ENCODE measurements at places on chromosomes 1 and 21.

DNA sequence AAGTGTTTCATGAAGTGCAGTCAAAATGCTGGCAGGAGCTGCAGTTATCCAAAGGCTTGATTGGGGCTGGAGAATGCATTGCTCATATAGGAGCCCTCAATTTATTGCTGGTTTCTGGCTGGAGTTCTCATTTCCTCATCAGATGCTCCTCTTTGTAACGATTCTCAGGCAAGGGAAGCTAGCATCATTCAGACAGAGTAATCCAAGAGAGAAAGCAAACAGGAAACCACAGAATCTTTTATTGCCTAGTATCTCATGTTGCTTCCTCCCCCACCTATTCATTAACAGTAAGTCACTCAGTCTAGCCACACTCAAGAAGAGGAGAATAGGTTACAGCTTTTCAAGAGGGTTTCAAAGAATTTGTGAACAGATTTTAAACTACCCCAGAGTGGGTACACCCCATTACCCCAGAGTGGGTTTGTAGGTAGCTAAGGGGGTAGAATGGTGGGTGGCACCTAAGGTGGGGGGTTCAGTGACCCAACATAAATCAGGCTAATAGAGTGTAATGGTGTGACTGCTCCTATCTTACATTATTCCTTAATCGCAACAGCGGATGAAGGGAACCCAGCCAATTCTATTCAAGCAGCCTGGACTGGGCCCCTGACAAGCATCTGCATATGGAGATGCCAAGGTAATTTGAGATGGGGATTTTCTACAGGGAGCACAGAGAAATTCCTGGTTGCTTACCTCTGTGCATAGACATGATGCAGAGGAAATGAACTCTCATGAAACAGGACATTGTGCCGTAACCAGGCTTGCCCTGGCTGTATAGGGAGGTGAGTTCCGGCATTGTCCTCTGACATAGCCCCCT is 67.1 kb downstream of the KCNJ15 start:
- DNase-seq: no peak

DNA sequence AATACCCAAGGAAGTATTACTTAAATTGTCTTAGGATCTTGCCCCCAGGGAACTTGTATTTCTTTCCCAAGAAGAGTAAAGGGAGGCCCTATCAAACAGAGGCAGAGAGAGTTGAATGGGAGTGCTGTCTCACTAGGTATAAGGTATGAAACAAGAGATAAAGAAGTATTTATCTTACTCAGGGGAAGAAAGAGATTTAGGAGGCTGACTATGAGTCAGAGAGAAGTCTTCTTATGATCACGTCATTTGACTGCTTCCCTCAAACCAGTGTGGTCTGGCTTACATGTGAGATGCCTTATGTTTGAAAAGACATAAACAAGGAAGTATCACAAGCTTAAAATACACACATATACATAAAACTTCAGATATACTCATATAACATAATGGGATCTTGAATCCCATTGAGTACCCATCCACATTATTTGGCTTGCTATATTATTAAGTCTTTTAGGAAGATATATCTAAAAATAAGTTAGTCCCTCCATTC is 29.6 kb downstream of the DUSP10 start:
- peak; percentile 41 for DNase-seq

GRCh38 chr1:8096105-8097011 is 70.2 kb upstream of the ERRFI1 start:
- no peak for DNase-seq

GRCh38 chr1:245790441-245790840 is 635.7 kb downstream of the KIF26B start:
- DNase-seq: peak; percentile 17

DNA sequence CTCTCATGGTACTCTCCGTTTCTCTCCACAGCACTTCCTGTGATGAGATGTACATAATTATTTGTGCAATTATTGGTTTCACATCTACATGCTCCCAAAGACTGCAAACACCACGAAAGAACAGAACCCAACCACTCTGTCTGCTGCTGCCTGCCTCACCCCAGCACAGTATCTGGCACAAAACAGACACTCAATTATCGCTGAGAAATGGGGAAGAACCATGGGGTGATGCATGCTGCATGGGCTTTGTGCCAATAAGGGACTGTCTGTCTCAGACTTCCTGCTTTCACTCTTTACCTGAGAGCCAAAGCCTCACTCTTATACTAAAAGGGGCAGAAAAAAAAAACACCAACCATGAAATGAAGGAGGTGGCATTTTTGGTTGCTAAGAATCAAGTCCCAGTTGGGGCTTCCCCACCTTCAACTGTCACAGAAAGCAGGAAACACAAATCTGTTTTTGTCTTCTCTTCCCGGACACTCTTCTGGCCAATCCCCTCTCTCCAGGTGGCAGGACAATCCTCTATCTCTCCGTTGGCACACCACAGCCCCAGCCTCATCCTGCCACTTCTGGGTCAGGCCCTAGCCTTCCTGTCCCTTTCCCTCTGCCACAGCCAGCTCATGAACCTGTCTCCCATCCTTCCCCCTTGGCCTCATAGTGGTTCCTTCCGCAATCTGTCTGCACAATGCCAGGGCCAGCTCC is 82.0 kb downstream of the TGFBR3 start:
- DNase-seq: no peak

GRCh38 chr1:1782399-1783221 is 4.3 kb upstream of the NADK start:
- DNase-seq: peak; percentile 76

GRCh38 chr1:7582460-7582972 is 188.6 kb upstream of the VAMP3 start:
- no peak for DNase-seq

GRCh38 chr1:66333466-66334199 is 200.3 kb upstream of the SGIP1 start:
- no peak for DNase-seq

- no peak for DNase-seq
Observed at GRCh38 chr1:164618202-164618564, 59.2 kb downstream of the PBX1 start.

DNA sequence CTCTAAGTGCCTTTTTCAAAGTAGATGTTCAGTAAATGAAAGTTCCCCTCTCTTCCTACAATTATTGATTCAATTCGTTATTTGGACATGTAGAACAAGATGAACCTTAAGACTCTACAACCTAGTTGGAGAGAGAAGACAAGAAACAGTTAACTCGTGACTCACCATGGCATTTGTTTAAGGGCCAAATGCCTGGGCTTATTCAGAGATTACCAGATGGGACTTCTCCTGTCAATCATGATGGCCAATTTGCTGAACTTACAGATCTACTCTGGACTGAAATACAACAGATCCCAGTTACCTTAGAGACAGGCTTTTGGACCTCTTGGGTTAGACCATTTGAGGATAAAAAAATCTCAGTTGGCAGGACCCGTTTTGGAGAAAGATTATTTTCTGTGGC is 93.5 kb downstream of the C1orf94 start:
- DNase-seq: no peak

GRCh38 chr1:226649780-226650179 is 89.3 kb downstream of the ITPKB start:
- no peak for DNase-seq

- no peak for DNase-seq
Observed at GRCh38 chr1:166069390-166069789, 97.4 kb downstream of the FAM78B start.

GRCh38 chr1:195721210-195721971 is 886.8 kb downstream of the KCNT2 start:
- no peak for DNase-seq

DNA sequence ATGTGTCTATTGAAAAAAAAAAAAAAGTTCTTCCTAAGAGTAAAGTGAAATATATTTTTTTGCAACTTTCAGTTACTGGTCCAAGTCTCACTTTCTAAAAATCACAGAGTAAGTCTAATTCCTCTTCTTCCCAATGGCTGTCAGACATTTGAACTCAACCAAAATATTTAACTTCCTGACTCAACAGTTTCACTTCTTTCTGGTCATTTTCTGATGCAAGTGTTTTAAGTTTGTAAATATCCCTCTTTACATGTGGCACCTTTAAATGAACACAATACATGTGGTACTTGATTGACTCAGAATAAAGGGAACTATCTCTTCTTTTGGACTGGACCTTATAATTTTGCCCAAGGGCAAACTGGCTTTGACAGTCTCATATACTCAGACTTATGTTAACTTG is 76.7 kb downstream of the ASH1L start:
- no peak for DNase-seq

DNA sequence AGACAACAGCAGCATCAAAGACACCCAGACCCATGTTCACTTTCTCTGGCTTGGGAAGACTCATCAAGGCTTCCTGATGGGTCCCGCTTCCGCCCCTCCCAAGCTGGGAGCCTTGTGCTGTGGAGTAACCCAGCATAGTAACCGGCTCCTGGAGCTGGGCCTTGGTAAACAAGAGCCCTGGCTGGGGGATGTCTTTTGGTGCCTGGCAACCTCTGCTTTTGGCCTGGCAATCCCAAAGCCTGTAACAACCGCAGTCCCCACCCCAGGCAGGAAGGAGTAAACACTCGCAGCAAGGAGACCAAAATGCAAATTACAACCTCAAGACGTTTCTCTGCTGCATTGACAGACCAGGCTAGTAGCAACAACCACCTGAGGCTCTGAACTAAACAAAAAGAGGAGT is 16.9 kb upstream of the THRAP3 start:
- no peak for DNase-seq

DNA sequence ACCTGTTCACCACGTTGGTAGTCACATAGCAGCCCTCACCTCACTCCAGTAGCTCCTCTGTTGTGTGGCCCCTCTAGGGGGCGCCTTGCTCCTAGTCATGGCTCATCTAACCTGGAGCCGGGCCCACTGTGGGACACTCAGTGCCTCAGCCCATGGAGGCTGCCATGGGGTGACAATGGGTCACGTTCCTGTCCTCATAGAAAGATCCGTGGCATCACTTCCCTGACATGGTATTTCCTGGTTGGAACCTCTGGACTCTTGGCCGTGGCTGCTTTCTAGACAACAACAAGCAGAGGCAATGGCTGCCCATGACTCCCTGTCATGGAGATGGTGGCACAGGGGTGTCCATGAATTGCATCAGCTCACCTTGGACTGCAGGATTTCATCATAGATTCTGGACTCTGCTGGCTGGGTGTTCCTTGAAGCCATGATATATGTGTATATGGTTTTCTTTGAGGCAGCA is 27.5 kb upstream of the SLAMF6 start:
- DNase-seq: no peak

GRCh38 chr1:214022229-214022791 is 34.5 kb downstream of the PROX1 start:
- DNase-seq: no peak

DNA sequence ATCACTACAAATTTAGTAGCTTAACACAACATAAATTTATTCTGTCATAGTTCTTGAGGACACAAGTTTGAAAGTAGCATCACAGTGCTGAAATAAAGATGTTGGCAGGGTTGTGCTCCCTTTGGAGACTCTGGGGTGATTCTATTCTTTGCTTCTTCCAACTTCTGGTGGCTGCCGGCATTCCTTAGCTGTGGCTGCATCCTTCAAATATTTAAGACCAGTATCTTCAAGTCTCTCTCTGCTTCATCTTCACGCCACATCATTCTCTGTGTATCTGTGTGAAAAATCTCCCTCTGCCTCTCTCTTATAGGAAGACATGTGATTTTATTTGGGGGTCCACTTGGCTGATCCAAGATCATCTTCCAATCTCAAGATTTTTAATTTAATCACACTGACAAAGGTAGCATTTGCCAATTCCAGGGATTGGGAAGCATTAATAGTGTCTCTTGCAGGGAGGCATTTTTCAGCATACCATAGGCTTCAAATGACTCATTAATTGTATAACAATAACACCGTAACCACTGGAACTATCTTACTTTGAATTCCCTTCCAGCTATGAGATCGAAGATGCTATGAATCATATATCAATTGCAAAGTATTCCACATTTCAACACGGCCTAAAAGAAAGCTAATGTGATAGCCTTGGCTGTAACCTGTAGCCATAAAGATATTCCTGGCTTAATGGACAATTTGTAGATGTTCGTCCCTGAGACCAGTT is 74.6 kb downstream of the DPT start:
- DNase-seq: no peak

GRCh38 chr1:109535971-109536491 is 3.6 kb upstream of the GPR61 start:
- peak; percentile 50 for DNase-seq

GRCh38 chr1:74531796-74532195 is 19.4 kb upstream of the LRRC53 start:
- DNase-seq: no peak

DNA sequence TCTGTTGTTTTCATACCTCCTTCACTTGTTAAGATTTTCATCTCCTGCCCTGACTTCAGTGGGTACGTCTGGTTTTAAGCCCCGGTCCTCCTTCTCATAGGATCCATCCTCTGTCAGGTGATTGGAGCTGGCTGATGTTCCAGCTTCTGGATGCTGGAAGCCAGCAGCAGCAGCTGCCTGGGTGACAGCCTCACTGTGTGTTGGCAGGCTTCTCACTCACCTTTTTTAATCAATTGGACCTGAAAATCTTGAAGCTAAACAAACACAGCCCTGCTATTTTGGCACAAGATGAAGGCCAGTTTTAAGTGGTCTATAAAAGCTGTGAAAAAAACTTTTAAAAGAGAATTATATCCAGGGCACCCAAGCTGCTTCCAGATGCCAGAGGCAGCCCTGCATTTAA is 181.0 kb downstream of the DISC1 start:
- DNase-seq: no peak

DNA sequence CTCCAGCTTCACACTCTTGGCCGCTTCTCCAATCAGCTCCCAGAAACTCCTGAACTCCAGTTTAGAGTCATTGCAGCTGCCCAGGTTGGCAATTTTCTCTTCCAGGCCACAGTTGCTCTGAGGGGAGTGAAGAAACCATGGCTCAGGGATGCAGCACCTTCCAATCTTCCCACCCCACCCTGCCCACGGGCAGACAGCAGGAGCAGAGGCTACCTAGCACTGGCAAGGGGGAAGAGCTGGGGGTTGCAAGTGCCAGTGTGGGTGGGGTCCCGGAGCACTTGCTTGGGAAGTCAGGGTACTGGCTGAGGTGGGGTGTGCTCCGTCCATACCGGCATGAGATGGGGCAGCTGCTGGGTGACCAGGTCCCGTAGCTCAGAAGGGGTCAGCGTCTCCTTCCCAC is 1.2 kb downstream of the S100A14 start:
- DNase-seq: no peak

DNA sequence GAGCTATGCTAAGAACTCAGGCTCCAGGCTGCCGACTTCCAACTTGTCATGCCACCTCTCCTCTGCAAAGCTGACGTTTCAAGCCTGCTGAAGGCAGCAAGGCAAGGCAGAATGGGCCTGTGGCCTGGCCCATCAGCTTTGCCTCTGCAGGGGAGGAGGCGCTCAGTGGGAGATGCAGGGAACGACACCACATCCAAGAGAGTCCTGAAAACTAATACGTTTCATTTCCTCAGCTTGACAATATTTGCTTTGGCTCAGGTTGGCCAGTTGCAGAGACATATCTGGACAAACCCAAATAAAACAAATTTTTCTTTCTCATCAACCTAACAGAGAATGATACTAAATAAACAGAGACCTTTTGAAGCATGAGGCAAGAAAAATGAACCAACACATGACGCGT is 35.3 kb downstream of the BEND5 start:
- no peak for DNase-seq

- DNase-seq: no peak
Observed at GRCh38 chr1:53951697-53952096, 5.5 kb downstream of the LRRC42 start.
